ENCODE measurements at places on chromosomes 16 and 17.

- DNase-seq, result no peak
These were observed 386.7 kb upstream of the ZFHX3 start for GRCh38 chr16:73434621-73435020.

DNA sequence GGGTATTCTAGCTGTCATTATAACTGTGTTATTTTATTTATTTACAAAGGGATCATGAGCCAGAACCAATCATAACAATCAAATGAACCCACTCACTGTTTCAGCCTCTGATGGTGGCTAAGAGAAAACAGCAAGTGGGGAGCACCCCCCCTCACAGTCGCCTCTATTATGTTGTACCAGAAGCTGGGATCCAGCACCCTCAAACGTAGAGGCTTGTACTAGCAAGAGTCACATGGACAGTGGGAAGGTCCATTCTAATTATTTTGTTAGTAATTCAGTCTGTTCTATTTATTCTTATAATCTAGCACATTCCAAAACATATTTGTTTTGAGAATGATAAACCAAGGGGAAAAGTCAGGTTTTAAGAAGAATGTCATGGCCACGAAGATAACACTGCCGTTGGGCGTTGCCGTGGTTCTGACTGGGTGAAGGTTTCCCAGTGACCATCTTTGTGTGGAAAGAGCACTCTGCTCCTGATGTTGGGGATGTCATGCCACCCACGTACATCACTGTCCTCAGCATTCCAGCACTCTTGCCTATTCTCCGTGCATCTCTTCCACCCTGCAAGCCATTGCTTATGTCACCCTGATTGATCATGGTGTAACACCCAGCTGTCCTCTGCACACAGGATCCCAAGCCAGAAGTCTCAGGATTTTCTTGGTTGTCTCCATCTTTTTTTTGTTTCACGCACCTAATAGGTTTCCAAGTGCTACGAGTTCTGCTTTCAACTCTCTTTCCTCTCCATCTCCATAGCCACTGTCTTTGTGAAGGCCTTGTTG, 205.8 kb downstream of the PRKCA start:
- no peak for DNase-seq

DNA sequence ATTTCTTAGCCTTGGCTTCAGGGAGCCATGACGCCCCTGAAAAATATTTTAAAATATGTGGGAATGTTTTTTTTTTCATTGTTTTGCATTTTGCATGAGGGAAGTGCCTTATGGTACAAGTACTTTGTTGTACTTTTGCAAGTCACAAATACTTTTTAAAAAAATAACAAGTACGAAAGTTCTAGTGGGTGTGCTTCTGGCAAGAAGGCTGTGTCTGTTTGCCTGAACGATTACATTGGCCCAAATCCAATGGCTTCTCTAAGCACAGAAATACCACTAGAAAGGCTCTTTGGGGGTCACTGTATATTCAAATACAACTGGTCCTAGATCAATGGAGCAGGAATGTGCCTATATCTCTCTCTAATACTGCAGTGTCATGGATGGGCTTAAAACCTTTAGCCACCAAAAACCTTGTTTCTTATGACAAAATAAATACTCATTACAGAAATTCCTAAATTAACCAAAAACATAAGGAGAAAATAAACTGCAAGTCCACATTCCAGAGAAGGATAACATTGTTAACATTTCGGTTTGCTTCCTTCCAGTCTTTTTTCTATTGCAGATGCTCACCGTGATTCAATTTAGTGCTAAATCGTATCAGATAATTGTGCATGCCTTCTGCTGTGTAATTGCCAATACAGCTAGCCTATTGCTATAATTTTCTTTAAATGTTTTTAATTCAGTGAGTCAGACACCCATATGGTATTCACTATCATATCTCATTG, 97.4 kb downstream of the VAT1L start:
- DNase-seq, result no peak

DNA sequence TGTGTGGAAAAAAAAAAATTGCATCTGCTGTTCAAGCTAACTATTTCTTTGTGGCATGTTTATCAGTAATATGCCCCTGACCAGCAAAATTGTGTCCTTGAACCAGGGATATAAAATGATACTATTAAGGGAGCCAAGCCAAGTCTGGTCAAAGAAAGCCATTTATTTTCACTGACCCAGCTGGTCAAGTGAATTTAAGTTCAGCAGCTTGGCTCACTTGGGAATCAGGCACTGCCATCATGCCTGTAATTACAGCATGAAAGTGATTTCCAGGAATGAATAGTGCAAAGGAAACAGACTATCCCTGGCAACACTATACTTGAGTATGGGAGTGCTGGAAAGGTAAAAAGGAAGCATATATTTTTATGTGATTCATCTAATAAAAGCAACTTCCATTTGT, 934.6 kb upstream of the CDH8 start:
- no peak for DNase-seq

DNA sequence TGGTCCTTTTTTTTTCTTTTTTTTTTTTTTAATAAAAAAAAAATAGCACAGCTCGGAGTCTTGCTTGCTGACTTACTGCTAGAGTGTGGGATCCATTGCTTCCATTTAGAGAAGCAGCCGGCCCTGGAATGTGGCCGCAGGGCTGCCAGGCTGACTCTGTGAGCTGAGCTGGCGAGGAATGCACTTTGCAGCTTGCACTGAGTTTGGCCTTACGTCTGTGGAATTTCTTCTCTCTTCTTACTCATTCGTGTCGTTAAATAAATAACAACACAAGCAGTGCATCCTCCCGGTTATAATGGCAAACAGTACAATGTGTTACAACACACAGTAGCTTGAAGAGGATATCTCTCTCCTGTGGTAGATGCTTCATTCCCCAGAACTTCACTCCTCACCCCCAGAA, 69.2 kb downstream of the PRKCB start:
- no peak for DNase-seq

- no peak for DNase-seq
These were observed 392.1 kb downstream of the SOX9 start for GRCh38 chr17:72512649-72513556.

DNA sequence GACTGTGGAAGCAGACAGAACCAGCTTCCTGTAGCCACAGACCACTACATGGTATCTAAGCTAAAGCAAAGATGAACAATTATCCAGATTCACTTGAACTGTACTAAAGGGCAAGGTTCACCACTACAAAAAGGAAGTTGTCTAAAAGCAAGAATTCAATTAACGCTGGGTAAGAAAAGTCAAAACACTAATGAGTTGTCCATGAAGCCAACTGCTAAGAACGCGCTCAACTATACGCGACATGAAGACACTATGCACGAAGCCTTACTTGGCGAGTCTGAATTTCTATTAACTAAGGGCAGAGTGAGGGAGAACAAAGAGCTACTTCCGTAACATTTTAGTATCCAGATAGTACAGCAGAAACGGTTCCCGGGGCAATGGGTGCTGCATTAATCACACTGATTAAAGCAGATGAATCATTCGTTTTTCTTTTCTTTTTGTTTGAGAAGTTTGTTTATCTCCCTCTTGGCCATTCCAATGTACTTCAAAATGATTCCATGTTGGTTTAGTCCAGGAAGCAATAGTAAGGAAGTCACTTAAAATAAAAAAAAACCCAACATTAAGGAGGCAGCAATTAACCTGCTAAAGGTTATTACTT, 2.8 kb upstream of the RPS15A start:
- DNase-seq, result no peak

- no peak for DNase-seq
These were observed 27.0 kb downstream of the RTN4RL1 start for GRCh38 chr17:1997927-1998742.

DNA sequence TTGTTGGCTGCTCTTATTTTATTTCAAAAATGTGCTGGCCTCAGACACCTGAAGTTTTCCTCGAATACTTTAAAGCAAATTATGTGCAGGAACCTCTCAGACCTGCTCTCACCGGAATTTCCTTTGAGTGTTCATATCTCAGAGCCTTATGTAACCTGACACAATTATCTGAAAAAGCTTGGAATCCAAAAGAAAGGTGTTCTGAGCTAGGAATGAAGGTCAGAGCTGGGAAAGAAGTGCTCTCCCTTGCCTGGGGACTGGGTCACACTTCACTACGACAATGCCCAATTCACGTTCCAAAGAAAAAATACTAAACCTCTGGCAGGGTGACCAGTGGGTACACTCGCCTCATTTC, 6.7 kb upstream of the HSD11B2 start:
- DNase-seq, result no peak

DNA sequence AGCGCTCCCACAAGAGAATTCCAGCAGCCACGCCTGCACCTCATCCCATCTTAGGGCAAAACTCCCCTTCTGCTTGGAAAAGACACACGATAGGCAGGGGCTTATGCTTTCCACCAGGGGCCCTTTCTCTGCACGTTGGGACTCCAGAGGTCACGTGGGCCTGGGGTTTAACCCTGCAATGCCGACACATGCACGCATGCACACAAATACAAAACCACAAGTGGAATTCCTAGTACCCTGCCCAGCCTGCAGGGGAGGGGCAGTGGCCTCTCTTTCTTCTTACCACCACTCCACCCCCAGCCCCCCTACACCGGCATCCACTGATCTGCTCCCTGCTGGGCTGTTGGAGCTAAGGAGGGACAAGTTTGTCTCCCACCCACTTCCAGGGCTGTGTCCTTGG, 16.8 kb upstream of the CCDC182 start:
- DNase-seq, result no peak

GRCh38 chr17:41483991-41484826, 3.3 kb upstream of the KRT35 start:
- DNase-seq, result no peak

GRCh38 chr17:4956493-4957061, 5.7 kb downstream of the ENO3 start:
- DNase-seq, result peak; percentile 36

DNA sequence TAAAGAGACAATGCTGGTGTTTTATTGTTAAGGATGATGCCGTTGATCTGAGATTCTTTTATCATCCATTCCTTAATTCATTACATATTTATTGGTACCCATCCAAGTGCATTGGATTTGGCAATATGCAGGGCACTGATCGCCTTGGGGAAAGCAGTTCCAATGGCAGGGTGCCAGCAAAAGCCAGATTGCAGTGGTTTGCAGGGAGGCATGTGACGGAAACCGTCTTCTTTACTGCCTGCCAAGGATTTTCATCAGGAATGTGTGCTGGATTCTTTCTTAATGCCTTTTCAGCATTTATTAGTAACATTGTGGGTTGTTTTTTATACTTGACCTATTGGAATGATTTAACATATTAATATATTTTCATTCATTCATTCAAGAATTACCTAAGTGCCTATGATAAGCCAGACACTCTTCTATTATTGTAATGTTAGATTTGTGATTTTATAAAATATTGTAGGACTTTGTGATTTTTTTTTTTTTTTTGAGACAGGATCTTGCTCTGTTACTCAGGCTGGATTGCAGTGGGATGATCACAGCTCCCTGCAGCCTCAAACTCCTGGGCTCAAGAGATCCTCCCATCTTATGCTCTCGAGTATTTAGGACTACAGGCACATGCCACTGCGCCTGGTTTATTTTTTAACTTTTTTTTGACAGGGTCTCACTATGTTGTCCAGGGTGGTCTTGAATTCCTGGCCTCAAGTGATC, 93.4 kb upstream of the TNRC6A start:
- DNase-seq, result no peak

DNA sequence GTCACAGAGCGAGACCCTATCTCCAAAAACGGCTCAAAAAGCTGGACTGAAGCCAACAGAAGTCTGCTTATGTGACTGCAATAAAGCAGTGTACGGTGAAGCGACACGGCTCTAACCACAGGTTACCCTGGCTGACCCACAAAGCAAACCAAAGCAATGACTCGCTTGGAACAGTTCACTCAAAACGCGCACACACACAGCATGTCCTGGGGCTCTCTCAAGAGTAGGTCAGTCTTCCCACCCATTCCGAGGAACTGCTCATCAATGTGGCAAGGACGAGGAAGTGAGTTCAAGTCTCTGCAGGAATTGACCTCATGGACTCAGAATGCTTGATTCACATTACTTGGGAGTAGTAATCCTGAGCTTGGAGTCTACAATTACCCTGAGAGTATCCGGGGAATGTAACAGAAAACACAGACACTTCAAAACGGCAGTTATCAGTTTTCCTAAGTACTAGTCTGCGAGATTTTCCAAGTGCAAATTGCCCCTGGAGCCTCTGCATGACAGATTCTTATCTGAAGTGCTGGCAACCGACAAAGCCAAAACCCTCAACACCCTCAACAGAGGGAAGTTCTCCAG, 25.4 kb downstream of the PELP1 start:
- DNase-seq, result peak; percentile 59

- no peak for DNase-seq
These were observed 72.2 kb downstream of the MAF start for GRCh38 chr16:79528338-79528737.

GRCh38 chr17:67657596-67657995, 60.1 kb upstream of the NOL11 start:
- DNase-seq, result no peak

- DNase-seq, result no peak
These were observed 389.1 kb upstream of the DYNLRB2 start for GRCh38 chr16:80151722-80152111.

GRCh38 chr17:72614871-72615626, 477.4 kb downstream of the SLC39A11 start:
- no peak for DNase-seq

DNA sequence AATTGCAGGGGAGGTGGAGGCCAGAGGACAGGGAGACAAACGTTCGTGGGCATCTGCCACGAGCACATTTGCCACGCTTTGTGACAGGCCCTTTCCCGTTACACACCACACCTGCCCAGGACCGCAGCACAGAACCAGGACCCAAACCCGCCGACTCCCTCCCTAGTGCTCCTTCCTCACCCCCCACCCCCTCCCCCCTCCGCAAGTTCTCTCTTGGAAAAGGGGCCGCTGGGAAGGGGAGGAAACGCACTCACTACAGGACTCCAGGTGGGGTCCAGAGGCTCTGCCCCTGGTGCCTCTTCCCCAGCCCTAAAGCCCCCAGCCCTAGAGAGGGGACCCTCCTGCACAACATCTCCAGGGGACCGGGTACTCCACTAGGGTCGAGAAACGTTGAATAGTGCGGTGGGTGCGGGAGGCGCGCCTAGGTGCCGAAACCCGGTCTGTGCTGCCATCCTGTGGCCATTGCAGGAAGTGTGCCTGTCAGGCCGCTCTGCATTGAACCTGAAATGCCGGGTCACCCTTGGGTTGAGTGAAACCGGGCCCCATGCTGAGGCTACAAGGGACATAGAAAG, 21.9 kb upstream of the EIF1 start:
- peak; percentile 74 for DNase-seq

DNA sequence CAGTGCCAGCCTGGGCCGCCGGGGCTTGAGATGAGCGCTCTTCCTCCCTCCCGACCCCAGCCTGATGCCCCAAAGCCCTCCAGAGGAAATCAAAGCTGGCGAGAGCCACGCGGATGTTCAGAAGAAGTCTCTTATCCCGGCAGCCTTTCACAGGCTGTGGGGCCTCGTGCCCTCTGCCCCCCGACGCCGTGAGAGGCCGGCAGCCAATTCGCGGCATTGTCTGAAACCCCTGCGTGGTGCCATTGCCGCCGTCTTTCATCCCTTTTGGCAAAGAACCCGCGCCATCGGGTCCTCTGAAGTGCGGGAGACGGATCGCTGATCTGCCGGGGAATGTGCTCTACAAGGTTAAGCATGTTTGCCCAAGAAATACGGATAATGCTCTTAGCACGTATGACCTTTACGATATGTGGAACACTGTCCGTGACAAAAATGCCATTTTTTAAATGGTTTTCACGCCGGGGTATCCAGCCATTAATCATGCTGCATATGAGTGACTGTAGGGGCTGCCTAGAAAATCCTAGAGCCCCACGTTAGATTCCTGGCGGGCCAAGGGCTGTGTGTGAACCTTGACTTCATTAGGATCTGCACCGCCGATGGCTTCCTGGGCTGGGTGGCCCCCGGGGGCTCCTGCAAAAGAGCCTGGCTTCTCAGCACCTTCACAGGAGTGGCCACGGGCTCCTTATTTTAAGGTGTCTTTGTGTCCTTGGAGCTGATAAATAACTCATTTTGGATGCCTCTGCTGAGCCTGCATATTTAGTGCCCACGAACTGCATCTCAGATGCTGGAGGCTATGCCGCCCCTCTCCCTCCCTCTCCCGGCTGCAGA, 165.1 kb upstream of the TNRC6C start:
- DNase-seq, result no peak
